Activated CD8-positive, alpha-beta memory T cell treated with anti-CD3 and anti-CD28 coated beads, Interleukin-2, amount 50 U/mL, for 48 hours (primary cell): ENCODE measurements at places on chromosomes 4 and X.

DNA sequence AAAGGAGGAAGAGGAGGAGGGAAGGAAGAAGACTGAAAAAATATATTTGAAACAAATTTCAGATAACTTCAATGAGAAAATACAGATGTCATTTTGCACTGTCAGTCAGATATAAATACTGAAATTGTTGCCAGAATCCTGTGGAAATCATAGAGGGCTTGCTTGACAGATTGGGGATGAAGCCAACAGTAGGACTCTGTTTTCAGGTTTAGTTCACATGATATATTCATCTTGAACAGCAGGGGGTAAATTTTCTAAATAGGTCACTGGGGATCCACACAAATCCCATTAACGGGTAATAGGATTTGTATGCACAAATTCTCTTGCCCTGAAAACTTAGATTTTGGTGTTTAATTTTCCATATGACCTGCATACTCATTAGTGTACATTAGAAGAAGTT, 103.3 kb upstream of the PCDH18 start:
- no peak for DNase-seq

DNA sequence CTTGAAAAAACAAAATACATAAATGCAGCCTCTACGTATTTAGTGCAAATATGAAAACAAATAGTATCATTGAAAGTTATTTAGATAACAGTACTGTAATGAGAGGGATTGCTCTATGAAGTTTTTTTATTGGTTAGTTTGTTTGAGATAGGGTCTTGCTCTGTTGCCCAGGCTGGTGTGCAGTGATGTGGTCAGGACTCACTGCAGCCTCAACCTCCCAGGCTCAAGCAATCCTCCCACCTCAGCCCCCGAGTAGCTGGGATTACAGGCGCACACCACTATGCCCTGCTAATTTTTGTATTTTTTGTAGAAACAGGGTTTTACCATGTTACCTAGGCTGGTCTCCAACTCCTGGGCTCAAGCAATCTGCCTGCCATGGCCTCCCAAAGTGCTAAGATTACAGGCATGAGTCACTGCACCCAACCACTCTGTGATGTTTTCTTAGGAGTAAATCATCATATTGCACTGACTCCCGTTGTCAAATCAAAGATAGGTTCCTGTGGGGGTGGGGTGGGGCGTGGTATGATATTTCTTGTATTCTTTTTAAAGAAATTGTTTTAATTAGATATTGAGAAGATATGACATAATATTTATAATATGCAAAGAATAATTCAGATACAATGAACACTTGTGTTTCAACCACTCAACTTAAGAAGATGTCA, 75.8 kb downstream of the ATG4A start:
- no peak for DNase-seq

DNA sequence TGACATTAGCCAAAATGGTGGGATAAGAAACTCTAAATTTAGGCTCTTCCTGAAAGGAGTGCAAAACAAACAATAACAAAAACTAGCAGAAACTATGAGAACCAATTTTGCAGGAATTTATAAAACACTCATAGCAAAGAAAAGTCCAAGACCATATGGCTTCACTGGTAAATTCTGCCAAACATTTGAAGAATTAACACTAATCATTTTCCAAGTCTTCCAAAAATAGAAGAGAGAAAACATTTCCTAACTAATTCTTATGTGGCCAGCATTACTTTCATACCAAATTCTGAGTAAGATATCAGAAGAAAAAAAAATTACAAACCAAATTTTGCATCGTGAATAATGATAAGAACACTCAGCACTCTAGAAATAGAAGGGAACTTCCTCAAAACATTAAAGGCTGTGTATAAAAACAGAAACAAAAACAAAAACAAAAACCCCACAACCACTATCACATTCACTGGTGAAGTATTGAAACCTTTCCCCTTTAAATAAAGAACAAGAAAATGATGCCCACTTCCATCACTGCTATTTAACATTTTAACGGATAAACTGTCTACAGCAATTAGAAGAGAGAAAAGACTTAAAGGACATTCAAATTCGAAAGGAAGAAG, 524.3 kb upstream of the GALNTL6 start:
- no peak for DNase-seq

DNA sequence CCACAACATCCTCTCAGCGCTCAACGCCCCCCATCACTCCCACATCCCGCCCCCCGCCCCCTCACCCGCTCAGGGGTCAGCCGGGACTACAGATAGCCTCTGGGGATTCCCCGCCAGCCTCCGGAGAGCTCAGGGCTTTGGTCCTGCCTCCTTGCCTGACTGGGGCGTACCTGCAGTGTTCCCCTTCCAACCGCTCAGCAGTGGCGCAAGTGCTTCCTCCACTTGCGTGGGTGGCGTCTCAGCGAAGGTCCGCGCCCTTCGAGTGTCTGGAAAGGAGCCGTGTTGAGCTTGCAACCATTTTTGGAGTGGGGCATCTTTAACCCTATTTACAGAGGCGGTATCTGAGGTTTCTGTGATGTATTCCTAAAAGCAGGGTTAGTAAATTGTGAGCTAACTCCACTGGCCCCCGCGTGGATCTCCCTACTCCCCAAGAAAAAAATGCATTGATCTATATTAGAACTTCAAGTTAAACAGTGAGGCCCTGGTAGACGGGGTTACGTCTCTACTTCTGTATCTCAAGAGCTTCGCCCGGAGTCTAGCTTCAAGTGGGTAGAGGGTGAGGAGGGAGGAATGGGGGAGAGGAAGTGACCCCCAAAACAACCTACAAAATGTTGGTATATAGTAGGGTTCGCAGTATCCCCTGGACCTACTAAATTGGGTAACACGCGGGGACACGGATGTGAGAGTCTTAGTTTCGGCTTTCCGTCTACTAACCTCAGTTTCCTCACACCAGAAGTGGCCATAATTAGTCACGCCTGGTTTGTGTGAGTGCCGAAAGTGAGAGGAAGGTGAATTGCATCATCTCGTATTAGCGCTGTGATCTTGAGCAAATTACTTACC, 16.1 kb downstream of the NKX3-2 start:
- peak; percentile 54 for DNase-seq

GRCh38 chr4:127533028-127533700, 99.6 kb upstream of the INTU start:
- no peak for DNase-seq

DNA sequence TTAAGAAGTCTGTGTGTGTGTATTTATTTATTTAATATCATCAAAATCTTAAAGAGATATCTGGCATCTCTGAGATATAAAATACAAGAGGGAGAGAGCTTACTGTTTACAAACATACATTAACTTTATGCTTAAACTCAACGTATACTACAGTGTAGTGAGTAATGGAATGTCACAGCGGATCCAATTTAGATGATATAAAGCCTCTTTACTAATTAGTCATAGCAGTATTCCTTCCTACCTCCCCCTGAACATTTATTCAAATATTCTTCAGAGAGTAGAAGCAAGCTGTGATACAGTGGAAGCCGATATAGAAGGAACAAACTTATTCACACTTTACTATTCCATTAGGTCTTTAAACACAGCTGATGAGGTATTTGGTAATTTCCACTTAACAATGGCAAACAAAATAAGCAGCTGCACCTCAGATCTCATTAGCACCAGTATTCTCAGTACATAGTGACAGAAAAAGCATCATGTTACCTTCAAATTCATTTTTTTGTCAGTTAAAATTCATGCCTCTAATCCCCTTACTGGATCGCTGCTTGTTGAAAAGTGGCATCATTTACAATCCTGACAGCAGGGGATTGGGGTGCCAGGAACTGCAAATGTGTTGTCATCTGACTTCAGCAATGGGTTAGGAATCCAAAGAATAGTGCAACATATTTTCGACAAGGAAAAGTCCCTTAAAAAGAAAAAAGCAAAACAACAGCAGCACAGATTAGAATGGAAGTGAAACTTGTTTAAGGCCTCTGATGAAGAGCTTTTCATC, 658.7 kb upstream of the EPHA5 start:
- no peak for DNase-seq

- no peak for DNase-seq
Observed at GRCh38 chr4:7013175-7013574, 30.0 kb upstream of the TADA2B start.

GRCh38 chrX:109077788-109078187, 341.4 kb upstream of the IRS4 start:
- DNase-seq, result no peak
